ENCODE measurements at places on chromosomes 5 and 9. TPM values are rescaled to one million over a fixed set of nuclear protein-coding genes. Genes with fewer than 3 reads are reported as not detected.
A peak's percentile ranks its signal among the peaks of the same experiment; 100 is the strongest.

- DNase-seq = no peak
Observed at GRCh38 chr5:124906339-124907097, 160.1 kb upstream of the ZNF608 start.

DNA sequence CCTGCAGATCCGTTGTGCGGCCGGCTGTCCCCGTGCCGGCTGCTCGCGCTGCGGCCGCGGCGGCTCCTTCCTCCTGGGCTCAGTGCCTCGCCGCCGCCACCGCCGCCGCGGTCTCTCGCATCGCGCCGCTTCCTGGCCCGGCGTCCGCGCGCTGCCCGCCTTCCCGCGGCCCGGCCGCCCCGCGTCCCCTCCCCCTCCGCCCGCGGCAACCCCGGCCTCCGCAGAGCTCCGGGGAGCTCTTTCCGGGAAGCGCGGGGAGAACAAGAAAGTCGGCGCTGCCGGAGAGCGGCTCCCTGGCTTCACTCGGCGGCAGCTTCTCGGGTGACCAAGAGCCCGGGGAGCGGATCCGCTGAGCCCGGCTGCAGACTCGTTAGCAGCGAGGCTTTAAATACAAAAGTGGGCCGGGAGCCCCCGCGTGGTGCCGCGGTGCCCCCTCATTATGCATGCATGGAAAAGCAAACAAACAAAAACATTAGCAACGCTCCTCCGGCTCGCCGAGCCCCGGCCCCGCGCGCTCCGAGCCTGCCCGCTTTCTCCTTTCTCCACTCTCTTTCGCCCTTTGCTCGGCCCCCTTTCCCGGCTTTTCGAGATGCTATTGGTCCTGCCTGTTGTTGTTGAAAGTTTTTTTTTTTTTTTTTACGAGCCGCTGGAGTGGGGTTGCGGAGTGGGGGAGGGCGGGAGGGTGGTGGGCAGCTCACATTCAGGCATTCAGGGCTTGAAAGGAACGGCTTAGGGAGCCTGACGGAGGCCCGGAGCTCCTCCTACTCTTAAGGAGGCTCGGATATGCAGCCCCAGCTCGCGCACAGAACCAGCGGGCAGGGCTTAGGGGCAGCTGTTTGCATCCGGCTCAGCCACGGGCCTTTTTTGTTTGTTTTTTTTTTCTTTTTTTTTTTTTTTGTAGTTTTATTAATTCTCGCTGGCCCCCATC is at the start of gene GAS1:
Gene GAS1 (minus strand): TSS at position 361 of the 928 bp plus-strand sequence. CDS start 727 bp downstream, outside the sequence.
- peak; percentile 61 for DNase-seq

- DNase-seq = no peak
Observed at GRCh38 chr5:181084621-181085195, 44.6 kb downstream of the BTNL9 start.

Gene TRIM52
- 47.2 TPM for polyA plus RNA-seq

Gene AFF4
- 14.1 TPM for polyA plus RNA-seq

Gene SLC45A2
- polyA plus RNA-seq = not detected

Data from CD4-positive, alpha-beta memory T cell (primary cell).